Stimulated activated CD8-positive, alpha-beta memory T cell treated with anti-CD3 and anti-CD28 coated beads, Interleukin-7, amount 100 ng/mL, for 1 hour (primary cell): ENCODE measurements at places on chromosomes 1 and 21.

GRCh38 chr1:219574484-219575087, 38.3 kb downstream of the ZC3H11B start:
- no peak for DNase-seq

DNA sequence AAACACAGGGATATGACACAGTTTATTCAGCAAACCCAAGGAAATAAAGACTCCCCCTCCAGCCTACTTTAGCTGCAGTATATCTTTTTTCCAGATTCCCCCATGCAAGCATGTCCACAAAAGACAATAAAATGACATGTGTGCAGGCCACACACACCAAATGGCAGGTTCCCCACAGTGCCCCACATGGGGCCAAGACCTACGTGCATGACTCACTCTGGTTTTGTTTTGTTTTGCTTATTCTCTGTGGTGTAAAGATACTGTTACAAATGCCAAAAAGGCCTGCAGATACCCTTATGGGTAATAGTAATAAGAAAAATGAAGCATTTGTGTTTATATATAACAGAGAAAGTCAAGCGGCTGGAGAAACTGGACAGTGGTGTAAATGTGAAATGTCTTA, 71.6 kb downstream of the RD3 start:
- DNase-seq, result no peak

DNA sequence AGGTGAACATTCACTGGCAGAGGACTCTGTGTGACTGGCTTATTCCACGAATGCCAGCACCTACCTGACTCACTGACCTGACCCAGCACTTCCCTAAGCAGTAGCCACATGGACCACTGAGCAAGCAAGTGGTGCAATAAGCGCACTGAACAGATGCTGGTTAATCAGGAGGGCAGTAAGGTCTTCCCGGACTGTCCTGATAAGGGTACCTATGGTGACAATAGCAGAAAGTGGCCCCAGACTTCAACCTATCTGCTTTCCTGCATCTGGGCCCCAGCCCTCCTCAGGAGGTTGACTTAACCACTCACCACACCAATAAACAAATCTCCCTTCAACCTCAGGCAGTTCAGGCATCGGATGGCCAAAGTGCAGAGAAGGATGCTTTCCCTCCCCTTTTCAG, 65.7 kb downstream of the SETD4 start:
- DNase-seq, result no peak

- no peak for DNase-seq
Measured at GRCh38 chr1:148357037-148357436, 126.1 kb downstream of the PPIAL4G start.

- no peak for DNase-seq
Measured at GRCh38 chr1:41041614-41042270, 20.2 kb upstream of the SLFNL1 start.

DNA sequence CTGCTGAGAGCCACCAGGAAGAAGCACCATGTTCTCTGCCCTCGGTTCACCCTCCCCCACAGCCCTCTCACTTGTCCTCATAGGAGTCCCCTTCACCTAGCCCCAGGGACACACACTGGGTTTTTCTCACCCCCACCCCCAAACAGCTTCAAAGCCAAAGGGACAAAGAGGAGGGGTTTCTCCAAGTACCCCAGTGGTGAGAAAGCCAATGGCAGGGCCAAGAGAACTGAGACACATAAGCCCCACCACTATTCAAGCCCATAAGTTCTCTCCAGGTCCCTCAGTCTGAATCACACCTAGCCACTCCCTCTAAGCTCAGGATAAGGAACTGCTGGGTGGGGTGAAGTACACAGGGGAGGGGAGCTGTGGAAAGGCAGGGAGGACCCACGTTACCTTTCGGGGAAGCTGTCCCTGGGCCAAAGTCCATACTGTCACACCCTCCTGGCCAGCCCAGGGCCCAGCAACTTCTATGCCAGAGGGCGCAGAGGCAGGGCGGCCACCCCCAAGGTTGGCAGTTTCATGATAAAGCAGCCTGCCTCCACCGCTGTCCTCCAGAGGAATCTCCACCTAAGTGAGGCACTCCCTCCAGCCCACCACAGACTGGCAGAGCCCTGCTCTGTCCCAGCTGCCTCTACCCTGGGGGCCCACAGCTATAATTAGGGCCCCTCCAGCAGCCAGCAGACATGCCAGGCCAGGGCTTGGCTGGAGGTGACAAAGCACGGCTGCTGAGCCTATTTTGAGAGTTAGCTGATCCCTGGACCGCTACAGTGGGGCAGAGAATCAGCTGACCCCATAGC, 39.0 kb upstream of the PPP1R15B start:
- DNase-seq, result no peak

DNA sequence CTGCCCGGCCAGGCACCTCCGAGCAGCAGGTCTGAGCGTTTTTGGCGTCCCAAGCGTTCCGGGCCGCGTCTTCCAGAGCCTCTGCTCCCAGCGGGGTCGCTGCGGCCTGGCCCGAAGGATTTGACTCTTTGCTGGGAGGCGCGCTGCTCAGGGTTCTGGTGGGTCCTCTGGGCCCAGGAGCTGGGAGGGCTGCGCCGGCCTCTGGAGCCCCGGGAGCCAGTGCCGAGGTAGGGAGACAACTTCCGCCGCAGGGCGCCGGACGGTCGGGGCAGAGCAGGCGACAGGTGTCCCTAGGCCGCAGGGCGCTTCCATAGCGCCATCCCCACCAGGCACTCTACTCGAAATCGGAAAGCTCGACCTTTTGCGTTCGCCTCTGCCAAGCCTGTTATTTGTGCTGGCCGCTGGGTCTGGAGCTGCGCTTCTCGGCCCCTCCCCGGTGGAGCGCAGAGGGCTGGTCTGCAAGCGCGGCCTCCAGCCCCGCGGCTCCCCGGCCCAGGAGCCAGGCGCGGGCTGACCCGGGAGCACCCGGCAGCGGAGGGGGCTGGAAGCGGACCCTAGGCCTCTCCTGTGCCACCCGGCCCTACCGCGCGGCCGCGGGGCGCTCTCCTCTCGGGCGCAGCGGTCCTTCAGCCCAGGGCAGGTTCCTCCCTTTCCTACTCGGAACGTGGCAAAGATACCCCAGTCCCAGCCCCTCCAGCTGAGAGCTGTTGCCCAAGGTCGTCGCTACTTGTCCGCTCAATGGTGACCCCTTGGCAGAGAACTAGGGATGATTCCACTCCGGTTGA, 2.2 kb downstream of the SIM2 start:
- DNase-seq, result no peak

- no peak for DNase-seq
Measured at GRCh38 chr1:22291494-22291893, 148.6 kb upstream of the WNT4 start.

GRCh38 chr1:85938829-85939228, 217.7 kb downstream of the COL24A1 start:
- DNase-seq, result no peak

DNA sequence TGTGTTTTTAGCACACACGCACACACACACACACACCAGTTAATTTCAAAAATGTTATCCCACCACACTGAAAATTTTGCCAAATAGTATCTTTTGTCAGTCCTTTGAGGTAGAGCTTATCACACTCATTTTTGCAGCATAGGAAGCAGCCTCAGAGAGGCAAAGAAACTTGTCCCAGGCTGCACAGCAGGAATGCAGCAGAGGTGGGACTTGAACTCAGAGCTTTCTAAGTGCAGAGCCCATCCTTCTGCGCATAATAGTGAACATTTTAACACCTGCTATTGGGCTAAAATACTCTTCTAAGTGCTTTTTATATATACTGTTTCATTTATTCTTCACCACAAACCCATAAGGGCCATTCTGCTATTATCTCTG, 15.0 kb downstream of the FHAD1 start:
- no peak for DNase-seq

DNA sequence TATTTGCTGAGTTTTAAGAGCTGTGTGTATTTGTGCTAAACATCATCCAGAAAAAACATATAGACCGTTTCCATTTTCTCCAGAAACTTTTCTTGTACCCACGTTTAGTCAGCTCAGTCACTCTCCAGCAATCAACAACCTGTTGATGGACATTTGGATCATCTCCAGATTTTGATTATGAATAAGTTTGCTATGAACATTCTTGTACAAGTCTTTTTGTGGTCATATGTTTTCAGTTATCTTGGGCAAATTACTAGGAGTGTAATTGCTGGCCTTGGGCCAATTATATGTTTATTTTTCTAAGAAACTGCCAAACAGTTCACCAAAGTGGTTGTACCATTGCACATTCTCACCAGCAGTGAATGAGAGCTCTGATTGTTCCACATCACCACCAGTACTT, 221.8 kb downstream of the CENPF start:
- no peak for DNase-seq

- no peak for DNase-seq
Measured at GRCh38 chr1:198641501-198641900, 2.7 kb downstream of the PTPRC start.

DNA sequence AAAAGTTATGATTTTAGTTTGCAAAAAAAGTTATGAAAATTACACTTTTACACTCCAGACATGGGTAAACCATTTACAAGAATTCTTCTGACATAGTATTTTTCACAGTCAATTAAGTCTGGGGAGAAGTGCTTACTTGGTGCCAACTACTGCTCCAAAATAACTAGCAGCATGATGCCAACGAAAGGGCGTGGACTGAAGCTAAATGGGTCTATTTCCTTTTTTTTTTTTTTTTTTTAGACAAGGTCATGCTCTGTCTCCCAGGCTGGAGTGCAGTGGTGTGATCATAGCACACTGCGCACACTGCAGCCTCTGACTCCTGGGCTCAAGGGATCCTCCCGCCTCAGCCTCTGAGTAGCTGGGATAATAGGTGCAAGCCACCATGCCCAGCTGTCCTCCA, 43.2 kb downstream of the FMO4 start:
- no peak for DNase-seq

DNA sequence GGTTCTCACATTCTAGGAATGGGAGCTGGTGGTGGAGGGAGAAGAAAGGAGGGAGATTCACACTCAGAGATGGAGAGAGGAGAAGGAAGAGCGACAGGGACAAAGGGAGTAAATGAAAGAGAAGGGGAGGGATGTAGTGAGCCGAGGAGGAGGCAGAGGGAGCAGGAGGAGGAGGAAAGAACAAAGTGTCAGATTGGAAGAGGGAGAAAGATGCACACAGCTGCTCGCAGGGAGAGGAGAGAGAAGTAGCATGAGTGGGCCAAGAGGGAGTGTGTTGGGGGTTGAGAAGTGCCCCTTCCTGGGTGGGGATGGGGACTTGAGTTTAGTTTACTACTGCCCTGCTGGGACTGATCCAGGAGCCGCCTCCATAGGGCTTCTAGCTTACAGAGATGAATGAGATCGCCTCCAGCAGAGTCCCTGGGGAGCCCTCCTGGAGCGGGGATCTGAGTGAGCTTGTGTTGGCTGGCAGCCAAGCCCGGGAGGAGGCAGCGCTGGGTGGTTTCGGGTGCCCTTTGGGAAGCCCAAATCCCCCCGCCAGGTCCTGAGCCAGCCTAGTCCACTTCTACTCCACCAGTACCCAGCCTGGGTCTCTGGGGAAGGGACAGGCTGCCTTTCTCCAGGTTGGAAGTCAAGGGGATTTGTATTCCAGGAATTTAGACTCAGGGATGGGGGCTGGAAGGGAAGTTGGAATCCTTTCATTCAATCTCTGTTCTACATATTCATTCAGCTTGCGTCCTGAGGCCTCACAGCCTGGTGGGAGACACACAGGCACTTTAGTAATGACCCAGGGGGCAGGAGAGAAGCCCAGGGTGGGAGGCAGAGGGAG, 20.9 kb downstream of the PTPRU start:
- no peak for DNase-seq

DNA sequence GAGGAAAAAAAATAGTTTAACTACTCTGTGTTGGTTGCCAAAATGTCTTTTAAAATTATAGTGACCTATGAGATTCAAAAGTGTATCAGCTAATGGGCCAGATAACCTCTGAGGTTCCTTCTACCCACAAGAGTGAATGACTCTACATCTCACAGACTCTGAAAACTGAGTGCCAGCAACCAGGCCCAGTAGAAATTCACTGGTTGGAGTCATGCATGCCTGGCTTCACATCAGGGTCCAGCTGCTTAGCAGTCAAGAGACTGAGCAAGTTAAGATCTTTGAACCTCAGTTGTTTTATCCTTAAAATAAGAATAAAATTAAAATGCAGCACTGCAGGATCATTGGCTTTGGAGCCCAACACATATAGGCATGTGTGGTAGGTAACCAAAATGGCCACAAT, 342.6 kb upstream of the NFIA start:
- DNase-seq, result no peak

GRCh38 chr1:12206792-12207424, 22.9 kb upstream of the VPS13D start:
- DNase-seq, result no peak

DNA sequence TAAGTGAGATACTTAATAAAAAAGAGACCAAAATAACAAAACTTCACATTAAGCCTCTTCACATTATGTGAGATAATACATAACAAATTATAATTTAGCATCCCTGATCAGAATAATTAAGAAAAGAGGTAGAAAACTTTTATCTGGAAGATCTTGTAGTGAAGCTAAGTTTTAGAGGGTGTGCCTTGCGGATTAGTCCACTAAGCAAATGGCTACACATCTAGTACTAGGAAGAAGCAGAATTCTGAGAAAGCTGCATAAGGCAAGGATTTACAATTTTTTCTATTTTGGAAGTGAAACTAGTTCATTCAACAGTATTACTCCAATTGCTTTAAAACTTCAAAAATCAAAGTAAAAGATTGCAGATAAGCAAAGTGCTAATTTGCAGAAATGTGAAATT, 3.5 kb downstream of the YOD1 start:
- no peak for DNase-seq

GRCh38 chr1:172906778-172907592, 143.8 kb downstream of the TNFSF18 start:
- DNase-seq, result no peak

- DNase-seq, result no peak
Measured at GRCh38 chr1:15583016-15583706, 1.7 kb downstream of the AGMAT start.

- no peak for DNase-seq
Measured at GRCh38 chr1:208153386-208153785, 90.8 kb downstream of the PLXNA2 start.

GRCh38 chr1:219302697-219303096, 129.0 kb downstream of the LYPLAL1 start:
- no peak for DNase-seq

GRCh38 chr1:166865926-166866325, 10.1 kb downstream of the TADA1 start:
- DNase-seq, result no peak

DNA sequence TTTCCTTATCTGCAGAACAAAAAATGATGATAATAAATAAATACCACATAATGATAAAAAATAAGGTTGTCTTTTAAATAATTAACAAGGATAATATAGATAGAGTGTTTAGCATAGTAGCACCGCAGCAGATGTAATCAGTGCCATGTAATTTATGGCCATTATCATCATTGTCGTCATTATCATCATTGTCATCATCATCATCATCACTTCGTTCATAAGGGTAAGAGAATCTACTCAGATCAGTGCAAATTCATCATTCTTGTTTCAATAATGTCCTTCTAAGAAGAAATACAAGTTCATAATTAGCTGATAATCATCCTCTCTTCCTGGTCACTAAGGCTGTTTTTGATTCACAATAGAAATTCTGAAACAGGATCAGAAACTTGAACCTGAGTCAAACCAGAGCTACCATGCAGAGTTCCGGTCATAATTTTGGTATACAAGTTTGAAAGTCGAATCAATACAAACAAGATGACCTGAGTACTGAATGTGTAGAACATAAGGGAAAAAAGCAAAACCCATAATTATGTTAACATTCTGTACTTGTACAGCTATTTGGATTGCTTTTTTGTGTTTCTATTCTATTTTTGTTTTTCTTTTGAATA, 172.0 kb downstream of the LRRC40 start:
- DNase-seq, result no peak
